Inflammatory macrophage treated with lipopolysaccharide for 1 hour (primary cell): ENCODE measurements at places on chromosomes 3 and 15.

DNA sequence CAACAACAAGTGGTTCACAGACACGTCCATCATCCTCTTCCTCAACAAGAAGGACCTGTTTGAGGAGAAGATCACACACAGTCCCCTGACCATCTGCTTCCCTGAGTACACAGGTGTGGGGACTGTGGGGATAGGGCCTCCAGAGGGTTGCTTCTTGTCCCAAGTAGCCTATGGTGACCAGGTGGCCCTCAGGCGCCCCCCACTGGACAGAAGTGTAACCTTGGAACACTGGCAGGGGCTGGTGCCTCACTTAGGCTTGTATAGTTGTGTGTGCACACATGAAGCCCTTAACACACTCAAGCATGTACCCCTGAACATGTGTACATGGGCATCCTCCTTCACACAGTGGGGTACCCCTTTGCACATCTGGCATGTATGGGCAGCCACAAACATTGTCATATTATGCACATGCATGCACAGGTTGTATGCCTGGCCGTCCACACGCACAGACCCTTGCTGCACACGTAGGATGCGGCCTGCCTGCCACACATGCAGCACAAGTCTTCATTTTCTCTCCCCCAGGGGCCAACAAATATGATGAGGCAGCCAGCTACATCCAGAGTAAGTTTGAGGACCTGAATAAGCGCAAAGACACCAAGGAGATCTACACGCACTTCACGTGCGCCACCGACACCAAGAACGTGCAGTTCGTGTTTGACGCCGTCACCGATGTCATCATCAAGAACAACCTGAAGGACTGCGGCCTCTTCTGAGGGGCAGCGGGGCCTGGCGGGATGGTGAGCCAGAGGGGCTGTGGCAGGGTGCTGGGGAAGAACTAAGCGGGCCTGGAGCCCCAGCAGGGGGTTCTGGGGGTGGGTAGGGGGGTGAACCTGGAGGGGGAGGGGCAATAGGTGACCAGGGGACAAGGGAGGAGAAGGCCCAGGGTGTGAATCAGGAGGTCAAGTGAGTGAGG lies 11.7 kb upstream of the SEMA3B start:
- DNase-seq, result peak; percentile 54

DNA sequence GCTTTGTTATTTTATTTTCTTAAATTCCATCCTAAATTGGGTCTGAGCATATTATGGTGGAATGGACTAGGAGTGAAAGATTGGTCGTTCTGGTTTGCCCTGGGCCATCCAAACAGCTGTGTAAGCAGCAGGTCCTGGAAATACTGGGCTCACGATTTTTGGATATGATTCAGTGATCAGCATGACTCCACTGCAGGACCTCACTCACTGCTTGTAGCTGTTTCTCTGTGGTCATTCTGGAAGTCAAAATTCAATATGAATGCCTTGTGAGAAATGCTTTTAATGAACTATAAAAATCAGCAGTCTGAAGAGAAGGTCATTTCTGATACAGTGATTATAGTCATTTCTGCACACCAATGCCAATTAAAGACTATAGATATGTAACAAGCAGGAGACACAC lies 185.0 kb downstream of the RBMS3 start:
- DNase-seq, result no peak

DNA sequence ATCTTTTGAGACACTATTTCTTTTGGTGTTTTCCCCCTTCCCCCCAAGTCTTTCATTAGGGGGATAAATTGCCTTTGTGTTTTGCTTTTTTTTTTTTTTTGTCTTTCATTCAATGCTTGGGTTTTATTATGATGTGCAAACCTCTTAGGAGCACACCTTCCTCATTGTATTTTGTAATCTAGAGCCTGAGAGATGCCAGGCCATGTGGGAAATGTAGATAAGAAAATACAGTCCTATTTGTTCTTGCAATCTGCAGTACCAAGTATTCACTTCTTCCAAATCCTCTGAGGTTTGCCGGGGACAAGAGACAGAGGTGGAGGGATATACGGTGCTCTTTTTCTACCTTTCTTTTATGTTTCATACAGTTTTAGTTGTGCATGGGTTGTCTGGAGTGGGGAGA lies 66.7 kb downstream of the LARS2 start:
- DNase-seq, result no peak

DNA sequence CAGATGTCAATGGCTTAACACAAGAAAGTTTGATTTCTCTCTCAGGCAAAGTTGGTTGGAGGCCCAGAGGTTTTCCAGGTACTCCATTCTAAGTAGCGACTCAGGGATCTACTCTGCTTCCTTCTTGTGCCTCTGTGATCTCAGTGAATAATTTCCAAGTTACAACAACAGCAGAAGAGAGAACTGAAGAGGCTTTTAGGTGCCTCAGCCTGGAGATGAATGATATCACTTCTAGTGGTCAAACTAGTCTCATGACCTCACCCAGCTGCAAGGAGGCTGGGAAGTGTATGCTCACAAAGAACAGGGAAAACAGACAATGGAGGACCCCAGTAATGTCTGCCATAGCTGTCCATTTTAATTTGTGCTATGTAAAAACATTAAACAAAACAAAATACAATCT lies 4.6 kb upstream of the PRICKLE2 start:
- DNase-seq, result no peak

GRCh38 chr3:128193168-128193567 lies 39.9 kb downstream of the EEFSEC start:
- no peak for DNase-seq

DNA sequence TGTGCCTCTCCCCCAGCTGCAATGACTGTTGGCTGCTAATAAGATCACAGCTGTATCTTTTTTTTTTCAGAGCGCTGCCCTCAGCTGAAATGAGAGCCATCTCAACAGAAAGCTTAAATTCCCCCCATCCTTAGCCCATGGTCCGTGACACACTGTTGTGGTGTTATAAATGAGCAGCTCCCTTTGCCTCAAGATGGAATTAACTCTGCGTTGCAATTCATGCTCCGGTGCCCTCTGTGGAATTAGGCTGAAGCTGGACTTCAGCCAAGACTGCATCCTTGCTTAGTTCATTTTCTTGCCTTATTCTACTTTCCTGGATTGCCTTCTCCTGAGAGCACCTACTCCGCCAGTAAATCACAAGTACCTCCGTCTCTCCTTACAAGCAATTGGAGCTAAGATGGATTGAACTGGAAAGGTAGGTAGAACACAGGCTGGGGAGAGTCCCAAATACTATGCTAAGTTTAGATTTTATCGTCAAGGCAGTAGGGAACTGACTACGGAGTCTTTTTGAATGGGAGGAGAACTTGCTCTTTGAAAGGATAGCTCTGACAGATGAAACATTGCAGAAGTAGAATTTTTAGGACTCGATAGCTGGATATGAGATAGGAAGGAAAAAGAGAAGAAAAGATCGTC lies 39.0 kb upstream of the THRB start:
- DNase-seq, result no peak

DNA sequence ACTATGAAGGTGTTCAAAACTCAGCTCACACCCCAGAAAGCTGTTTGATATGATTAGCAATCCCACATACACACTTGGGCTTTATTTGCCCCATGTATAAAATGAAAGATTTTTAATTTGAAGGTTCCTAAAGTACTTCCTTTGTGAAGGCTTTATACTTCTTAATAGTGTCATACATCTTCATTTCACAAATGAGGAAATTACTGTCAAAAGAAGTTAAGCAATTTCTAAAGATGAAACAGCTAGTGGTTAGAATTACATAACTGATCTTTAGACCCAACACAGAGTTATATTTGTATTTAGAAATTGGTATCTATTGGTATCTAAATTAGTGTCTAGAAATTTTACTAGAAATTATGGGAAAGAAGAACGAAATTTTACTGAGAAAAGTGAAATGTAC lies 7.1 kb downstream of the CD200R1 start:
- DNase-seq, result peak; percentile 85

DNA sequence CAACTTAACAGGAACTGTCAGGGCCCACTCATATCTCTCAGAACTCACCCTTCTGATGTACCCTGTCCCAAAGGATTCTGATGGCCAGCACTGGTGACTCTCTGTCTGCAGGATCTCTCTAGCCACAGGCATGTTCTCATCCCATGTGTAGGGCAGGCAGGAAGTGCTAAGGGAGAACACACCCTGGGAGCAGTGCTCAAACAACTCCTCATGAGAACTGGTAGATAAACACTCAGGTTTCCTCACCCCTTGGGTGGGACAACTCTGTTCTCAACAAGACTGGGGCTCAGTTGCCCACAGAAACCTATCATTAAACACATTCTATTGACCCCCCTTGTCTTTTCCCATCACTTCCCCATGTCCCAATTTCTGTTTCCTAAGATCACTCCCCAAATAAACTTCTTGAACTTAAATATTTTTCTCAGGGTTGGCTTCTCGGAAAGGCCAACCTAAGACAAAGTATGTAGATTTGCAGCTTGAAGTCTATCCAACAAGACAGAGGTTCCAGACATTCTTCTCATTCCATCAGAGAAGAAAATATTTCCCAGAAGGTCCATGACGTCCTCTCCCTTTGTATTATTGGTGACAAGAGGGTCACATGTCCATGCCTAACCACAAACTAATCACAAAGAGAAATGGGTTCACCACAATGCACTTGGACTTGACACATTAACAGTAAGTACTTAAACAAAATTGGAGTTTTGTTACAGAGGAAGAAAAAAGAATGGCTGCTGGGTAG lies 276.6 kb upstream of the GADL1 start:
- no peak for DNase-seq

- DNase-seq, result no peak
These were observed 29.2 kb upstream of the SFMBT1 start for GRCh38 chr3:53074761-53075742.

DNA sequence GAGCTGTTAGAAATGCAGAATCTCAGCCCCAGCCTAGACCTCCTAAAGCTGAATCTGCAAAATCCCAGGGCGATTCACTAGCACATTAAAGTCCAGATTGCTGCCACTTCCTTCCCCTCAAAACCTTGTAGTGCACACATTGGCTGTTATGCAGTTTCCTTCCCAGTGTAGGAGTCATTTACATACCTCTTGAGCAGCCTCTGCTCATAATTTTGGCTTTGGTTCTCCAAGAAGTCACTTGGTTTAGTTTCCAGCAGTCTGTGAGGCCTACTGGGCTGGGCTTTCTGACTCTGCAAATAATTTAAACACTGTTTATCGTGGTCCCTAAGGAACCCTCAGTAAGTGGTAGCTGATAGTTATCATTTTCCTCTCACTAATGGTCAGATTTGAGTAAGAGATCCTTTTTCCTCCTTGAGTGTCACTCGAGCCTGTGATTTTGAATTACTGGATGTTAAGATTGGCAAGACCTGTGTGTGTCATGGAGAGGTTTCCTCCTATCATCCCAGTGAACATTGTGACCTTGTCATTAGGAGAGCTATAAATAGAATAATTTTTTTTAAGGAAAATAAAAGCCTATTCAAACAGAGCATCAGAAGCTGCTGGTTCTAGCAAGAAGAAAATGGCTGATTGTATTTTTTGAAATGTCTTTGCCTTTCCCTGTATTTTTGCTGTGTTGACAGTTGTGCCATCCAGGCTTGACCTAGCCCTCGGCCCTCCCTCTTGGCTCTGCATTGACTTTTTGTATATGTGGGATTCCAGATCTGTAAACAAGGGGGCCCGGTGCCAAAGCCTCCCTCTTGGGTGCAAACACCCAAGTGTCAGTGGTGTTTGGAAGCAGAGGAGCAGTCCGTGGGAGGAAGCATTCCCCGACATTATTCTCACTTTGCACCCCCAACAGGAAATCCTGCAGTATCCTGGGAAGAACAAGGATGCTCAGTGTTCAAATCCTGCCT lies 134.8 kb upstream of the ANKRD28 start:
- DNase-seq, result no peak

DNA sequence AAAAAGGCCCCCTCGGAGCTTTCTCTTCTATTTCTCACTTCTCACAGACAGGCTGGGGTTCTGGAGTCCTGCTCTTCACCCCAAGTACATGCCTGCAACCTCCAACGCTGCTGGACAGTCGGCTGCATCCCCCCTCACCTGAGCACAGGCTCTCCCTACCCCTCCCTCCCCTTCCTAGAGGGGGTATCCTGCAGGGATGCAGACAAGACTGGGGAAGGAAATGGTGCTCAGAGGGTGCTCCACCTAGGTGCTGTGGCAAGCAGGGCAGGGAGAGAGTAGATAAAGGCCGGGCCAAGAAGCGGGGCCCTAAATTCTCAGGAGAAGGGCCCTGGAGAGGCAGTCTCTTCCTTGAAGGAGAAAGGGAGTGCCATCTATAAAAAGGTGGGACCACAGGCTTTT lies 7.0 kb upstream of the STRA6 start:
- no peak for DNase-seq

GRCh38 chr15:86917361-86917671 lies 837.6 kb downstream of the AGBL1 start:
- no peak for DNase-seq

- DNase-seq, result peak; percentile 82
These were observed 31.6 kb downstream of the ZDHHC19 start for GRCh38 chr3:196179380-196180308.

DNA sequence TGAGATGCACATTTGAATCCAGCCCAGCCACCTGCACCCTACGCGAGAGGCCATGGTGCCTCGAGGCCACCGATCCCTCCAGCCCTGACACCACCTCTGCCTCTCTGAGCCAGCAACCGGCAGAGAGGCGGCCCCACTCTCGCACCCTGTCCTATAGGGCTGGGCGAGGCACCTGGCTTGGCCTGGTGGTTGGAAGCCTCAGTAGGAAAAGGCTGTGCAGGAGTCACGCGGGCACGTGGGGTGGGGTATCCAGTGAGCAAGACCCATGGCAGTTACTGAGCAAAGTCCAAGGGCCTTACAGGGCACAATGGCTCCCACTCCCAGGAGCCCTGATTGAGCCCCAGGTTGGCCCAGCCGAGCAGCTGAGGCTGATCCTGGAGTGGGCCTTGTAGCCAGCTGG lies 12.4 kb upstream of the DUSP7 start:
- no peak for DNase-seq

GRCh38 chr15:98699591-98700424 lies 51.5 kb downstream of the IGF1R start:
- DNase-seq, result no peak

- DNase-seq, result no peak
These were observed 22.8 kb downstream of the ESYT3 start for GRCh38 chr3:138456961-138457862.
